Activated T-cell treated with anti-CD3 and anti-CD28 coated beads for 48 hours (primary cell): ENCODE measurements at places on chromosomes 7 and 10.

- no peak for DNase-seq
Measured at GRCh38 chr10:72321248-72322029, 33.3 kb downstream of the DNAJB12 start.

- no peak for DNase-seq
Measured at GRCh38 chr7:122055073-122055472, 89.0 kb downstream of the AASS start.

- no peak for DNase-seq
Measured at GRCh38 chr10:28391283-28391682, 88.4 kb upstream of the MPP7 start.

DNA sequence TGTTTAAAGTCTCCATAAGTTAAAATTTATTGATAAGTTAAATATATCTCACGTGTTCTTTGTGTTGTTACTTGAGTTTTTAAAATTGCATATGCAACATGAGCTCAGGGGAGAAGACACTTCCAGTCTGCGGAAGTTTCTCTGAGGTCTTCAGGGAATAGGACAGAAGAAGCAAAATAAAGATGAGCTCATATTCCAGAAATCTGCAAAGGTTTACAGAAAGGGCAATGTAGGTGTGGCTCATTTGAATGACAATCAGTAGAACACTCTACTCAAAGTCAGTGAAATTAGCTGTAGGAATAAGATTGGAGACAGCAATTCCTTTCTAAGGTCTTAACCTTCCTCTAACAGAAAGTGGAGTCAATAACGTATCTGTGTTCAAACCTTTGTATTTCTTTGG lies 53.7 kb downstream of the CACNA2D1 start:
- DNase-seq = no peak

GRCh38 chr7:122676466-122676865 lies 22.5 kb downstream of the RNF133 start:
- no peak for DNase-seq

DNA sequence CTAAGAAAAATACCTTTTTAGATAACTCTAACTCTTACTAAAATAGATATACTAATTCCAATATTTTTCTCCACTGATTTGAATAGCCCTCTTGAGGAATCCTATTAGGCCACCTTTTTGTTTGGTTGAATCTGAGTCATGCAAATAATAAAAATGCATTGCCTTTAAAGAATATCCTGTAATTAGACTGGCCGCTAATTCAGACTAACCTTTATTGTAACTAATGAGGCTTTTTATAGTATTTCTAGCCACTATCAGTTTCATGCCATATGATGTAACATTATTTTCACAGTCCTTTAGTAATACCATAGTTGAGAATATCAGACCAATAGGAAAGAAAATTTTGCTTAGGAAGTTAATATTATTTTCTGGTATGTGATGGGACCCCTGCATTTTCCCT lies 90.1 kb downstream of the CREB5 start:
- no peak for DNase-seq

- no peak for DNase-seq
Measured at GRCh38 chr10:73591935-73592699, 975 bp upstream of the USP54 start.

DNA sequence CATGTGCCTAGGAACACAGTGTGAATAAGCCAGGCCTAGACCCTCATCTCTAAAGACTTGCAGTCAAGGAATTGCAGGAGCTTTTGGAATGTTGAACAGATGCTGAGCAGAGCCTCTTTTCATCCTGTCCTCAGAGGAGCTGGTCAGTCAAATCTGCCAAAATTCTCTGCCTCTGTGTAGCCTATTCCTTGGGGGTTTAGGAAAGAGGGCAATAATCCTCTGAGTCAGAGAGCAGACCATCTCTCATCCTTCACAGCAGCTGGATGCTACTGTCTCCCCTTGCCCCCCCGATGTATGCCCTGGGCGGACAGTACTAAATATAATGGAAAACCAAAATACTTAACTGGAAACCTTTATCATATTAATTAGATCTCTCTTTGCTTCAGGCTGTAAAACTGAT lies 52.6 kb downstream of the BICC1 start:
- no peak for DNase-seq

DNA sequence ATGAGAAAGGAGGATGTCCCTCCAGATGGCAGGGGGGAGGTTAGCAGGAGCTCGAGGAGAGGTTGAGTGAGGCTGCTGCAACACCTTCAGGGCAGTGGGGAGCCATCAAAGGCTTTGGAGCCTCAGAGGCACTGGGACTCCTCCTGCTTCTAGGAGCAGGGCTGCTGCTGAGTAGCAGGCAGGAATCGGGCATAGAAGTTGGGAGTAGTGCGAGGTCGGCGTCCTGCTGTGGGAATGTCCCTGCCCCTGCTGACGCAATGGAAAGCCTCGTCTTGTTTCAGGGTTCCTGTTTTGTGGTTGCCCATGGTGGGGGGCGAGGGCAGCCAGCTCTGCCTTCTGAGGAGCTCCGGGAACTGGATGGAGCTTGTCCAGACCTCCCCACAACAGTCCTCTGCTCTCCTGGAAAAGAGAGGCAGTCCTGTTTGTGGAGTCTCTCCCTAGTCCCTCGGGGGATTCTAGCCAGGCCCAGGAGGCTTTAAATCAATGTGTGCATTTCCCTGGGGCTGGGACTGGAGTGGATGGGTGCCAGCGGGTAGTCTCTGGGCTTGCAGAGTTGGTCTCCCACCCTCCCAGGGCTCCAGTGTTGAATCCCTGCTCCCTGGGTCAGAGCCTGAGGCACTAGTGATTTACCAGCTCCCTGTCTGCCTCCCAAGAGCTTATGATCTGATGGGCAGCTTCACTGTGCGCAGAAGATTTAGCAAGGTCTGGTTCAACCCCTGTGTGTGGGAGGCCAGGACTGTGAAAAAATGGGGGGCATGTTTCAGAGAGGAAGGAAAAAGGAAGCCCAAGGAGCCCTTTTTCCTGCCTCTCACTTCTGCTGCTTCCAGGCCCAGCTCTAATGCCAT lies 98.7 kb upstream of the PPIF start:
- DNase-seq = no peak

GRCh38 chr10:1242975-1243374 lies 186.8 kb downstream of the WDR37 start:
- DNase-seq = no peak

DNA sequence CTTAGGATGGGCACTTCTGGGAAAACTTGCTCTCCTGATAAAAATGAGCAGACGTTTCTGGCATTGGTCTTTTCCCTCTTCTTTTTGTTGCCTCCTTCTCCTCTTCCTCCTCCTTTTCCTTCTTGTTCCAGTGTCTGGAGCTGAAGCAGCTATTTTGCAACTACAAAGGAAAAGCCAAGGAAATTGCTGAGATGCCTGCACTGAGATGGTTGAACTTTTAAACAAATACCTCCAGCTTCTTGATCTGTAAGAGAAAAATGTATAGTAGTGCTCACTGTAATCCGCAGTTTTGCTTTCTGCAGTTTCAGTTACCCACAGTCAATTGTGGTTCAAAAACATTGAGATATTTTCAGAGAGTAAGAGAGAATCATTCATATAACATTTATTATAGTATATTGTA lies 7.5 kb upstream of the SND1 start:
- no peak for DNase-seq

GRCh38 chr10:97571622-97572021 lies 957 bp upstream of the ANKRD2 start:
- DNase-seq = no peak

- DNase-seq = no peak
Measured at GRCh38 chr10:97338041-97338440, 3.5 kb upstream of the FRAT2 start.

- DNase-seq = no peak
Measured at GRCh38 chr10:131553121-131553520, 241.6 kb upstream of the TCERG1L start.

DNA sequence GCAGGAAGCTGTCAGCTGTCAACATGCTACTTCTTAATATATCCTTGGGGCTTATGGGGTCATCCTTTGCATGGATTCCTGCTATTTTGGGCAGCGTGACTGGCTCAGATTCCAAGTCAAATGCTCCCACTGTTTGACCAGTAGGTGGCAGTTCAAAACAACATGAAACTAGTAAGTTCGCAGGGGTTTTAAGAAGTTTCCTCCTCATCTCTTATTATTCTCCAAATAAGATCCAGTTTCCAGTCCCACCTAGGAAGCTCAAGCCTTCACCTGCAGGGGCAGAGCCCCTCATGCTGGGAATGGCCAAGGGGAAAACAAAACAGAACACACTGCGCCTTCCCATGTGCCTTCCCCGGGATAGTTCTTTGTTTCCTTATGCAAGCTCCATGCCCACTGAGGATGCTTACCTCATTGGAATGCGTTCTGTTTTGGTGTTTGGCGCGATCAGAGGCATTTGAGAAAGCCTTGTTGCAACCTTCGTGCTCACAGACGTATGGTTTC lies 259.8 kb downstream of the GLI3 start:
- DNase-seq = no peak

GRCh38 chr10:103612462-103613365 lies 119.2 kb downstream of the NEURL1 start:
- DNase-seq = no peak
